Pons (tissue), 1 donor: ENCODE measurements at places on chromosomes 2 and 18.

GRCh38 chr2:188898261-188898660 lies 75.9 kb upstream of the COL3A1 start:
- DNase-seq: no peak

- DNase-seq: no peak
Observed at GRCh38 chr18:75031717-75032317, 177.1 kb downstream of the PTGR3 start.

GRCh38 chr2:181805228-181806038 lies 86.1 kb upstream of the ITPRID2 start:
- peak; percentile 25 for DNase-seq

GRCh38 chr18:37294951-37295350 lies 270.6 kb downstream of the CELF4 start:
- DNase-seq: no peak

- no peak for DNase-seq
Observed at GRCh38 chr18:54736981-54737380, 91.3 kb upstream of the RAB27B start.

- DNase-seq: no peak
Observed at GRCh38 chr2:45973426-45973825, 322.0 kb downstream of the PRKCE start.

DNA sequence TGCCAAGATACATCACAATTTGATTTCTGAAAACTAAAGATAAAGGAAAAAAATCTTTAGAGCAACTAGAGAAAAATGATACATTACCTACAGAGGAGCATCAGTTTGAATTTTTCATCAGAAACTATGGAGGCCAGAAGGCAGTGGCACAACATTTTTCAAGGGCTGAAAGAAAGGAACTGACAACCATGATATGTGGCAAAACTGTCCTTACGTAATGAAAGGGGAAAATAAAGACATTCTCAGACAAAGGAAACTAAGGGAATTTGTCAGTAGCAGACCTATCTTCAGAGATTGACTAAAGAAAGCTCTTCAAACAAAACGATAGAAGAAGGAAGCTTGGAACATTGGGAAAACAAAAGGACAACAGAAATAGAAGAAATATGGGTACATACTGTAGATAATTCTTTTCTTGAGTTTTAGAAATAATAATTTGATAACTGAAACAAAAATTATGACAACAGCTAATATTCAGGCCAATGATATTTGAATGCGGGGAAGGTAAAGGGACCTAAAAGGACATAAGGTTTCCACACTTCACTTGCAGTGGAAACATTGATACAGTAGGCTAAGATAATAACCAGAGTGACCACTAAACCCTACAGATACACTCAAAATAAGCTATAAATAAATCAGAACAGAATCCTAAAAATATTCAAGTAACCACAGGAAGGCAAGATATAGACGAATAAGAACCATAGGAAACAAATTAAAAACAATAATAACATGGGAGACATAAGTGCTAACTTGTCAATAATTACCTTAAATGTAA lies 70.0 kb upstream of the NPAS2 start:
- no peak for DNase-seq

DNA sequence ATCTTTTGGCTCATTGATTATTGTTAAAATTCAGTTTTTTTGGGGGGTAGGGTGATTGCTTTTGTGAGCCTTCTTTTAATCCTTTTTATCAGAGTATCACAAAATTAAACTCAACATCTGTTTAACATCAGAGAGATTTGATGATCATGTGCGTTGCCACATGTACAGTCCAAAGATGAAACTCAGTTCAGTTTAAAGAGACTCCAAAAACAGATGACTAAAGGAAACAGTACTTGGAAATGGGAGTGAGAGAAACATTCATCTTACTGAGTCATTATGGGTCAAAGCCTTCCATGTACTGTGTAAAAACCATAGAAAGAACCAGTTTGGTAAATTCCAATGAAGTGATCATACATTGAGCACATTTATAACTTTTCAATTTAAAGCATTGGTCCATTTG lies 53.0 kb downstream of the LYPD6 start:
- DNase-seq: no peak

GRCh38 chr2:221562226-221562625 lies 9.9 kb downstream of the EPHA4 start:
- DNase-seq: no peak

DNA sequence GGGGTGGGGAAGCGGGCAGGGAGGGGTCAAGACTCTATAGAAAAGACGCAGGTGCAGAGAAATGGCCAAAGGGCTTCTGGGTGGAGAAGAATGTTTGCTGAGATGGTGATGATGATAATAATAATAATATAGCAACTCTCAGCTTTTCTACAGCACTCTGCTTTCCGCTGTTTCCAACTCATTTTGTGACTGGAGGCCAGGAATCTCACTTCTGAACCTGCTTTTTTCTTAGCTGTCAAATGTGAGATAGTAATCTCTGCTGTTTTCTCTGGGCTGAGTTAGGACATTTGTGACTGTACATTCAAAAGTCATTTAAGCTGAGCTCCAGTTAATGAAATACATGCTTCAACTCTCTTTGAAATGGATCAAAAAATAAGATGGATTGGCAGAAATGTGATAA lies 58.4 kb downstream of the TNS1 start:
- no peak for DNase-seq

DNA sequence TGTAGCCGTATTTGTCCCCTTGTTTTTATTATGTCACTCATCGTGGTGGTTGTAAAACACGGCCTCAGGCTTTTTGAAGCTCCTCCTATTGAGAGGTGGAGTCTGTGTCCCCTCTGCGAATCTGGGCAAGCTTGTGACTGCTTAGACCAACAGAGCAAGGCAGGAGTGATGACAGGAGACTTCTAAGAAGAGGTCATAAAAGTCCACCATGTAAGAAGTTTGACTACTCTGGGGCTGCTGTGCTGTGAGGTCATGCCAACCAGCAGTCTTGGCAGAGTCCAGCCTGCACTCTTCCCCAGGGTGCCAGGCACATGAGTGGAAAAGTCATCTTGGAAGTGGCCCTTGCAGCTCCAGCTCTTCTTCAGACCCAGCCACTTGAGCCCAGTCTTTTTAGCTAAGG lies 83.8 kb upstream of the SPTBN1 start:
- no peak for DNase-seq

DNA sequence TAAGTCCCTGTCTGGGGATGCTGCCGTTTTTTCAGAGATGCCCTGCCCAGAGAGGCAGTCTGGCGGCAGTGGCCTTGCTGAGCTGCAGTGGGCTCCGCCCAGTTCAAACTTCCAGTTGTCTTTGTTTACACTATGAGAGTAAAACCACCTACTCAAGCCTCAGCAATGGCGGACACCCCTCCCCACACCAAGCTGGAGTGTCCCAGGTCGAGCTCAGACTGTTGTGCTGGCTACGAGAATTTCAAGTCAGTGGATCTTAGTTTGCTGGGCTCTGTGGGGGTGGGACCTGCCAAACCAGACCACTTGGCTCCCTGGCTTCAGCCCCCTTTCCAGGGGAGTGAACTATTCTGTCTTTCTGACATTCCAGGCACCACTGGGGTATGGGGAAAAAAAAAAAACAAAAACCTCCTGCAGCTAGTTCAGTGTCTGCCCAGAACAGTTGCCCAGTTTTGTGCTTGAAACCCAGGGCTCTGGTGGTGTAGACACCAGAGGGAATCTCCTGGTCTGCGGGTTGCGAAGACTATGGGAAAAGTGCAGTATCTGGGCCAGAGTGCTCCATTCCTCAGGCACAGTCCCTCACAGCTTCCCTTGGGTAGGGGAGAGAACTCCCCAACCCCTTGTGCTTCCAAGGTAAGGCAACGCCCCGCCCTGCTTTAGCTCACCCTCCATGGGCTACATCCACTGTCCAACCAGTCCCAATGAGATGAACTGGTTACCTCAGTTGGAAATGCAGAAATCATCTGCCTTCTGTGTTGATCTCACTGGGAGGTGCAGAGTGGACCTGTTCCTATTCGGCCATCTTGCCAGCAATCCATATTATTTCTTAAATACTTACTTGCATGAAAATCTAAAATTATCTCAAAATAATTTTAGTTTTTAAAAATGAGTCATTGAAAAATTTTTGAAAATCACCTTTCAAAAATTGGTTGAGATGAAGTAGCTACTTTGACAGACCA lies 338.0 kb downstream of the OSR1 start:
- no peak for DNase-seq

GRCh38 chr2:233353769-233354499 lies at the start of gene DGKD:
Gene DGKD, plus strand, starts transcription at chr2:233354494. Its CDS starts 25 bp downstream, at chr2:233354519.
- no peak for DNase-seq

- DNase-seq: no peak
Observed at GRCh38 chr18:29009250-29009803, 832.4 kb upstream of the CDH2 start.

- DNase-seq: no peak
Observed at GRCh38 chr18:13279181-13280069, 60.9 kb downstream of the LDLRAD4 start.

- DNase-seq: no peak
Observed at GRCh38 chr18:55500316-55501086, 87.5 kb downstream of the TCF4 start.

DNA sequence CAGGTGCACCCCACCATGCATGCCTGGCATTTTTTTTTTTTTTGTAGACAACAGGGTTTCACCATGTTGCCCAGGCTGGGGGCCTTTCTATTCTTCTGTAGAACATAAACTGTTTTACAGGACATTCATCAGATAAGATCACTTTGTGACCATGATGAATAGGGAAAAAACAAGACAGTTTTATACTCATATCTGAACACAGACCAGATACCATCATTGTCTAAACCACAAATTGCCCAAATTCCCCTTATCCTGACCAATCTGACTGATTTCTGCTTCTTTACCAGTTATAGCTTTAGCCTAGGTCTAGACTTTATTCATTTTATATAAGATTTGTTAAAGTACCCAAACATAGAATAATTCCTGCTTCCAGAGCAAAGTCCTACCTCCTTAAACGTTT lies 1699.3 kb upstream of the TMEFF2 start:
- DNase-seq: no peak

- peak; percentile 12 for DNase-seq
Observed at GRCh38 chr18:32730620-32731091, 42.2 kb downstream of the KLHL14 start.

GRCh38 chr2:207288628-207289027 lies 122.9 kb upstream of the KLF7 start:
- DNase-seq: no peak

- no peak for DNase-seq
Observed at GRCh38 chr2:63530704-63531279, 57.5 kb downstream of the WDPCP start.

DNA sequence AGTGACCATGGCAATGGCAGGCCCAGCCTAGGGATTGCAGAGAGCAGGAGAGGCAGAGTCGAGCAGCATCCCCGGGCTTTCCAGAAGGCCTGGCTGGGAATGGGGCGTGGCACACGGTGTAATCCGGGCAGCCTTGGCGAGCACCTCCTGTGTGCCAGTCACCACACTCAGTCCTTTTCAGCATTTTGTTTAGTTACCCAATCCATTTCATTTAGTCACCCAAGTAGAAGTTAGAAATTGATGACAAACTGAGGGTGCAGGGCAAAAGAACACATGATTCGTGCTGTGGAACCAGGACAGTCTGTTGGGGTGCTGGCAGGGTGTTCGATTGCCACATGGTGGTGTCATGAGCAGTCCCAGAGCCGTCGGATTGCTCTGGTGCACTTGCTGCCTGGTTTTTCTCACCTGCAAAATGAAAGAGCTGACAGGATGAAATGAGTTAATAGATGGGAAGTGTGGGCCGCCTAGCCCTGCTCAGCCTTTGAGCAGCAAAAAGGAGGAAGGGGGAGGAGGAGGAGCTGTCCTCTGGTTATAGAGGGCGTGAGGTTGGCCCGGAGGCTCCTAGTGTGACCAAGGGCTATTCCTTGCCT lies 299.4 kb downstream of the AGAP1 start:
- DNase-seq: no peak

DNA sequence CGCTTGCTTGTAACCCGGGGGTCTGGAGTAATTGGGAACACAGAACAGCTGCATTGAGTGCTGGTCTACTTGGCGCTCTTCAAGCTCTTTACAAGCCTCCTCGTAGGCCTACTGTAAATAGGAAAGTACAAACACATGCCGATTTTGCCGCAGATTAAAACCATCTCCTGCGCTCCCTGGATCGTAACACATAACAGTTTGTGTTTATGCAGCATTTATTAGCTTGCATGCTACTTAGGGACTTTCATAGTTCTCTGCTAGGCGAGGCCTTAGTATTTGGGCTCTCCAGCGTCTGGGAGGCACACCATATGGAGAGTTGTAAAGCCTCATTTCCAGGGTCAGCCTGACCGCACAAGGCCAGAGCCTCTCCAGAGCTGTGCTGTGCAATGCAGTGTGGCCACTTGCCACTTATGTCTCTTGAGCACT lies 84.0 kb upstream of the HAAO start:
- DNase-seq: no peak

- DNase-seq: peak; percentile 24
Observed at GRCh38 chr2:23449413-23449812, 64.4 kb downstream of the KLHL29 start.

DNA sequence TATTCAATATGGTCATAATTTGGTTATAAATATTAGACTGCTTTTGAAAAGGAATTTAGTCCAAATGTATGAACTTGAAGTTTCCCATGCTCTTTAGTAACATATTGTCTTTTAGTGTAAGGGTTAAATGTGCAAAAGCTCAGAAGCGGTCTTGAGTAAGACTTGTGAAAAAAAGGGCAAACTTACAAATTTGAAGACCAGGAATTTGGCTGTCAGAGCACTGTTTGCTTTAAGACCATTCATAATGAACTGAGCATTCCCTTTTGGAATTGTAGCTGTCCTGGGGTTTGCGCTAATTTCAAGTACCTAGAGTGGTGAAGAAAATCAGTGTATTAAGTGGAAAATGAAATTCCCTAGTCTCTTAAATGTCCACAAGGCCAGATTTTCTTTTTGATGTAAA lies 6.9 kb upstream of the ZEB2 start:
- no peak for DNase-seq

DNA sequence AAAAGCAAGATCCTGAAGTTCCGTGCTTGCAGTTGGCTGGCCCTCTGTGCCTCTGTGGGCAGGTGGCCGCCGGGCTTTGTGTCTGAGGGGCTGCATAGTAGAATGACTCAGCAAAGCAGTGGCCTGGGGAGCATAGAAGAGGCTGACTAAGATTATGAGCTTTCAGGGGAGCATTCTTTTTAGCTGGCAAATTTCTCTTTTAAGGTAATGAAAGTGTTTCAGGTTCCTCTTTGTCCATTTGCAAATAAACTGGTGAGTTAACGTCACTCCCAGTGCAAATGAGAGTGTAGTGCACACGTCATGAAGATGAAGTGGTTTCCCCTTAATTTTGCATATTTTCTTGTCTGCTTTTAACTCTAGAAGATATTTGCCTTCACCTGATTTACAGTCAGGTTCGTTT lies 98.6 kb downstream of the BCL2L11 start:
- DNase-seq: no peak

GRCh38 chr18:72986103-72986502 lies 118.3 kb upstream of the NETO1 start:
- no peak for DNase-seq

GRCh38 chr18:11124054-11124453 lies 25.3 kb downstream of the PIEZO2 start:
- no peak for DNase-seq

DNA sequence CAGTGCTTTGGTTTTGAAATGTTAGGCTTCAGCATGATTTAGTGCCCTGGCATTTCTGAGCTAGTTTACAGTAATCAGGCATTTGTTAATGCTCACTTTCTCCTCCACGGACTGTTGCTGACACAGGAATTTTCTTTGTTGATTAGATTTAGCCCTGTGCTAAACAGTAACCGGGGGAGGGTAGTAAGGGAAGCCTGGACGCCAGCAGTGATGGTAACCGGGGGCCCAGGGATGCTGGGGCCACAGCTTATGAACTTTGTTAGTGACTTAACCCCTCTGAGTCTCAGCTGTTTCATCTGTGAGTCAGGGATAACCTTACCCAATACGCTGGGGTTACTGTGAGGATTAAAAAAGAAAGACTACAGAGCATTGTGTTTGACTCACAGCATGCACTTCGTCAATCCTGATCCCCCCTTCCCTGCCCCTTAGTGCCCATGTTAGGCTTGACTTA lies 33.5 kb downstream of the KLHL29 start:
- no peak for DNase-seq
